ENCODE measurements at places on chromosomes 1 and 21.
A peak's percentile ranks its signal among the peaks of the same experiment; 100 is the strongest.

DNA sequence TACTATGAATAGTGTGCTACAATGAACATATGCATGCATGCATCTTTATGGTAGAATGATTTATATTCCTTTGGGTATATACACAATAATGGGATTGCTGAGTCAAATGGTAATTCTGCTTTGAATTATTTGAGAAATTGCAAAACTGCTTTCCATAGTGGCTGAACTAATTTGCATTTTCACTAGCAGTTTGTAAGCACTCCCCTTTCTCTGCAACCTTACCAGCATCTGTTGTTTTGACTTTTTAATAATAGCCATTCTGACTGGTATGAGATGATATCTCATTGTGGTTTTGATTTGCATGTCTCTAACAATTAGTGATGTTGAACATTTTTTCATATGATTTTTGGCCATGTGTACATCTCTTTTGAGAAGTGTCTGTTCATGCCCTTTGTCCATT is 24.0 kb upstream of the DIRAS3 start:
- no peak for DNase-seq

DNA sequence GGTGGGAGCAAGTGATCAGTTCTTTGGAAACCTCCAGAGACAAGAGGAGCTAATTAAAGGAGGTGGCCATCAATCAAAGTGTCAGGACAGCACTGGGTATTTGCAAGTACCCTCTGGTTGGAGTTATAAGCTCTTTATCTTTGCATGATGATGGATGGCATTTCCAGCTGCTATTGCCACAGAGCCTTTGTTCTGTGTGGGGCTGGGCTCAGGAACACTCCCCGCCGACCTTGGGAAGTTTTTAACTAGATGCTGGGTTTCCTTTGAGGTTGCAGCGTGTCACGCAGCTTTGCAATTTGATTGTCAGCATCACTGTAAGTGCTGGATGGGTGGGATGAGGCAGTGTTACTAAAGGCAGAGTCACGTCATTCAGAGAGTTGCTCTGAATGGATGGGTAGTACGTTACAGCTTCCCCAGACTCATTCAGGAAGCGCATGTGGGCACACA is 68.9 kb downstream of the CNIH3 start:
- DNase-seq, result no peak

GRCh38 chr1:111372336-111372965 is 55.1 kb downstream of the OVGP1 start:
- no peak for DNase-seq

GRCh38 chr1:92327794-92328193 is 28.9 kb downstream of the RPAP2 start:
- DNase-seq, result no peak

DNA sequence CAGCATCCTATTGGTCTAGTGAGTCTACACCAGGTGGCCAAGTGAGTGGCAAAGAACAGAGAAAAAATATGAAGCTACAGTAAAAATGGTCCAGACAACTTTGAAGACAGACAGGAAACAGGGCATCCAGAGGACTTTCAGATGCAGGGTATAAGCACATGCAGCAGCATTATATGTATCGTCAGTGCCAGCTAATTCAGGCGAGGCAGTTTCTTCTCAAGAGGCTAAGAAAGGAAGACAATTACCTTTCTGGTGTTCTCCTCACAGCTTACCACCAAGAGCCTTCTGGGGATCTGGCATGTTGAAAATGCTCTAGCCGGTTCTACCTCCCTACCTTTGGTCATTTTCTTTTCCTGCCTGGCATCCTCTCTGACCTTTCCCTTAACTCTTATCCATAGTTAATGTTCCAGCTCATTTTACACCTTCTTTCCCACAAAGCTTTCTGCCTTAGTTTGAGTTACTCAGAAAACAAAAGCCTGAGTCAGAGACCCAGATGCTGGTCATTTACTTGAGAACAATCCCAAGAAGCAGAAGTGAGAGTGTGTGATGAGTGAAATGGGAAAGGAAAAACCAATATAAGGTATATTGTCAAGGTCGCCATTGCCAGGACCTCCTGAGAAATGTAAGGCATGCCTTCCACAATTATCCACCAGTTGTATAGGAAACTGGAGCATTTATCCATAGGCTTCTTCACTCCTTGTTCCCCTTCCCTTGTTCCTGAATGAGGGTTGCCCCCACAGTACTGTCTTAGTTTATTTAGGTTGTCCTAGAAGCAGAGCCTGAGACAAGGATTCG is 444.1 kb downstream of the PLPP3 start:
- no peak for DNase-seq

- DNase-seq, result no peak
Observed at GRCh38 chr1:54335755-54336108, 70.5 kb downstream of the SSBP3 start.

GRCh38 chr1:28877132-28877781 is 37.1 kb upstream of the EPB41 start:
- peak; percentile 78 for DNase-seq

DNA sequence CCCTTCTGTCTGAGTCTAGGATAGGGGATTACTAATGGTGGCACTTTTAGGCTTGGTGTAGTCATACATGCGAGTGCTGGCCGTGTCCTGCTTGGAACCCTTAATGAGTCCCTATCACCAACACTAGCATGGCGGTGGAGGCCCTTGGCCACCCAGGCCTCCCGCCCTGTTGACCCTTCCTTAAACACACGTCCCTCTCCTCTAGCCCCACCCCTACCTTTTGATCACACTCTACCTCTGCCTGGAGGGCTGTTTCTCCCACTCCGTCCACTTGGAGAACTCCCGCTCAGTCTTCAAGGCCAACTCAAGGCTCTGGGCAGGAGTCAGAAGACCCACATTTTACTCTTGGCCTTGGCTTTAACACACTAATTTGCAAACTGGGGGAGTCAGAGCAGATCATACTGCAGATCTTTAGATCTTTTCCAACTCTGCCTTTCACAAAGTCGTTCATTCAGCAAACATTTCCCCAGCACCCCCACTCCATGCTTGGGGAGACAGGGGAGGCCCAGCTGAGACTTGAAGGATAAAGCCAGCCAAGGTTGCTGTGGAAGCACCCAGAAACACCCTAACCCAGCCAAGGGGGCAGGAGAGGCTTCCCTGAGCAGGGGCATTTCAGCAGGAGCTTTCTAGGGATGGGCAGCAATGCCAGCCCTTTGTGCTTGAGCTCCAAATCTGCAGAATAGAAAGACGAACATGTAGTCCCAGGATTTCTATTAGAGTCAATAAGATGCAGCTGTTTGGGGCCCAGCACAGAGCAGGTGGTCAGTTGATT is 1.9 kb downstream of the PODN start:
- DNase-seq, result no peak

DNA sequence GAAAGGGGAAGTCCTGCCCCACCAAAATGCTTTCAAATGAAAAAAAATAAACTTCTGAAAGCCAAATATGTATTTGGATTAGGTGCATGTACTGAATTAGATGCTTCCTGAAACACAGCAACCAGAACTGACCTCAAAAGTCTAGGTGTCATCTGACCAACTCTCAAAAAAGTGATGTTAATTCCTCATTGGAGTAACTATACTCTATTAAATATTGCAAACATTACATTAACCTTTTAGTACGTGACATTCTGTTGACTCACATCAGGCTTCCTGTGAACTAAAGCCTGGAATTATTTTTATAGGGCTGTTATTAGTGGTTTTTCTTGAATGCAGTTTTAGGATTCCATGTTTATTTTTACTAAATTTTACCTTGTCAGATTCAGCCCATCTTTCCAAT is 73.5 kb downstream of the ASTN1 start:
- no peak for DNase-seq

DNA sequence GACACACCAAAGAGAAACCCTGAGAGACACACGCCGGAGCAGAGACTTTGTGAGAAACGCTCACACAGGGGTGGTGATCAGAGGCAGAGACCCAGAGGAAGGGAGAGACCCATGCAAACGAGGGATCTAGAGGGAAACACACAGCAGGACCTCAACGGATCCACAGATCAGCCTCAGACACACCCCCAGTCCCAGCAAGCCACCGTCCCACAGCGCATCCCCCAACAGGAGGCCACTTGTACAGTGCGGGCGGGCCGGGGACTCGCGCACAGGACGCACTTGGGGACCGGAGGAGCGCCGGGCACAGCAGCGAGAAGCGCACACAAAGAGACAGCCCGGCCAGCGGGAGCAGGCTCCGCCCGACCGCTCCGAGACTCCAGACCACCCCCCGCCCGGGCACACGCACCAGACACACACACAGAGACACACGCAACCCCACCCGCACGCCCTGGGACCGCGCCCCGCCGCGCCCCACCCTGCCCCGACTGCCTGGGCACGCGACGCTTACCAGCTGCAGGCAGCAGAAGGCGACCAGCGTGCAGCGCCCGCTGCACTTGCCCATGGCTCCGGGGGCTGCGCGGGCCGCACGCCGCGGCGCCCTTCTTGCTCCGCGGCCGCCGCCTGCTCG is 587 bp downstream of the NKAIN1 start:
- DNase-seq, result no peak
